Natural killer cell (primary cell): ENCODE measurements at places on chromosomes 6 and 20.

DNA sequence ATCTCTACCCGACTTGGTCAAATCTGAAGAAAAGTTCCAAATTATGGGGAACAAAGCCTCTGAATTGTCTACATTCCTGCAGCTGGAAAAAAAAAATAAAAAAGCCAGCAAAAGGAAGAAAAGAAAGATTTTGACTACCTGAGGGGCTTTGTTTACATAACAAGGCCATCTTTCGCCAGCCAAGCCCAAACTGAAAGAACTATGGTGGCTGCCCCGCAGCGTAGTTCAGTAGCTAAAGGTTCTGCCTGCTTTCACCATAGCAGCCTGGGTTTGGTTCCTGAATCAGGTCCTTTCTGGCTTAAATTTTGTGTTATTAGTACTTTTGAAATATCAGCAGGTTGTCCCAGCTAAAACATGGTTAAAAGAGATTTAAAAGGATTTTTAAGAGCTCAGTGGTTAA is 35.4 kb downstream of the ZNF133 start:
- no peak for DNase-seq
- no peaks in the 10 kb centered on the region for H3K27me3 ChIP-seq
- H3K36me3 ChIP-seq, result no peaks in the 10 kb centered on the region
- no peaks in the 10 kb centered on the region for H3K4me1 ChIP-seq
- H3K27ac ChIP-seq, result no peak overlapping the region

DNA sequence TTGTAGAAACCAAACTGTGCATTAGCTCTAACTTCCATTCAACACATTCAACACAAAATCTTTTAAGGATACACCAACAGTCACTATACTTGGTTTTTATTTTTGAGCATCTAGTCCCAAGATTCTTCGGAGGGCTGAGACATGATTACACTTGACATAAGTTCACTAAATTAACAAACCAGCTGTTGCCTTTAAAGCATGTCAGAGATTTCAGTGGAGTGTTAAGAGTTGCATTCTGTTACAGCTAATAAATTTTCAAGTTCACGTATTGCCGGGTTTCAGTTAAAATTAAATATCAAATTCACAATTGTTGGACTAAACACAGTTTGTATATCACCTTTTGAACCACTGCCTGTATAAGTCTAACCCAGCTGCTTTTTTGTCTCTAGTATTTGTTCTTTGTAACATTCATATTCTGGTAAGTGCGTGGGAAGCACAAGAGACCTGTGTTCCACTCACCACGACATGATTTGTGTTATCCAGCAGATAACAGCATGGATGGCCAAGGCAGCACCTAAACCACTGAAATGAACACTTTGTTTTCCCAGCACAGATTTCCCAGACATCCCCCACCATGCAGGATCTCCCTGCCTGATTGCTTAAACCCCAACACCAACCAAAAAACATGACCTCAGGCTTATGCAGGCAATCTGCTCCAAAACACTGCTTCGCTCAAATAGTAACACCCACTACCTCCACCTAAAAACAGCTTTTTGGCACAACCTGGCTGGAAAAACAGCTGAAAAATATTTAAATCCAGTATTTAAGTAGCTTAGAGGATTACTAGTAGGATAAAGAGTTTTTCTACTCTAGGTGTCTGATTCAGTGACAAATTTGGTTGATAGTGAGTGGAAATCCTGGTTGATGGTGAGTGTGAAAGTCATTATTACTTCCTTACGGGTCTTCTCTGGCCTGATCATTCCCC is 286.5 kb upstream of the NT5E start:
- no peak overlapping the region for H3K27ac ChIP-seq
- H3K27me3 ChIP-seq, result no peaks in the 10 kb centered on the region
- H3K4me3 ChIP-seq, result no peak overlapping the region
- no peaks in the 10 kb centered on the region for H3K4me1 ChIP-seq
- DNase-seq, result no peak
- H3K36me3 ChIP-seq, result no peaks in the 10 kb centered on the region

DNA sequence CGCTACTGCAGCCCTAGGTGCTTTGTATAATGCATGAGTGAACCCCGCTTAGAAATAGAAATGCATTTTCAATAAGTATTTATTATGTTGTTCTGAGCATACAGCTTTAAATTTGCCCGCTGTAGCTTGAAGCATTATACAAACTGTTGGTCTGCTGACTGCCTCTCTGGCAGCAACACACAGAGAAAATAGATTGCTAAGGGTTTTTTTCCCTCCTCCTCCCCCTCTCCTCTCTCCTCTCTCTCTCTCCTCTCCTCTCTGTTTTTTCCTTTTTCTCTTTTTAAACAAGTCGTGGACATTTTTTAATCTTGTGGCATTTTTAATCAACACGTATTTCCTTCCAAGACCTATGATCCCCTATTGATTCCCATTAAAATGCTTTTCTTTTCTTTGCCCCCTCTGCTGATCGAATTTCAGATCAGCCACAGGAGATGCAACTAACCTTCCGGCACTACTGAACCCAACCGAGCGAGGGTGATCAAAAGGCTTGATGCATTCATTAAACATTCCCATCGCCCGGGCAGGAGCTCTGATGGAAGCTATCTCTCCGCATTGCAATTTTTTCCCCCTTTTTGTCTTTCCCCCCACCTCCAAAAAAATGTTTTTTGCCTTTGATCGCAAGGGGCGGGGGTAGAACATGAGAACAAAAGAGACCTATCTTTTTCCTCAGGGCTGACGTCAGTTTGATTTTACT is 90.7 kb upstream of the ARID1B start:
- H3K27ac ChIP-seq, result peak overlapping the region; percentile 96
- H3K27me3 ChIP-seq, result no peaks in the 10 kb centered on the region
- no peaks in the 10 kb centered on the region for H3K36me3 ChIP-seq
- DNase-seq, result peak; percentile 73
- H3K4me3 ChIP-seq, result peak overlapping the region; percentile 95

- DNase-seq, result no peak
- no peaks in the 10 kb centered on the region for H3K36me3 ChIP-seq
- no peak overlapping the region for H3K4me3 ChIP-seq
These were observed 51.2 kb upstream of the PRND start for GRCh38 chr20:4670469-4670868.

GRCh38 chr20:56974499-56975250 is 291.8 kb downstream of the BMP7 start:
- H3K36me3 ChIP-seq, result no peaks in the 10 kb centered on the region
- DNase-seq, result peak; percentile 23
- no peak overlapping the region for H3K4me3 ChIP-seq
- H3K27me3 ChIP-seq, result peaks cover 3% of the 10 kb centered on the region
- H3K27ac ChIP-seq, result no peak overlapping the region

DNA sequence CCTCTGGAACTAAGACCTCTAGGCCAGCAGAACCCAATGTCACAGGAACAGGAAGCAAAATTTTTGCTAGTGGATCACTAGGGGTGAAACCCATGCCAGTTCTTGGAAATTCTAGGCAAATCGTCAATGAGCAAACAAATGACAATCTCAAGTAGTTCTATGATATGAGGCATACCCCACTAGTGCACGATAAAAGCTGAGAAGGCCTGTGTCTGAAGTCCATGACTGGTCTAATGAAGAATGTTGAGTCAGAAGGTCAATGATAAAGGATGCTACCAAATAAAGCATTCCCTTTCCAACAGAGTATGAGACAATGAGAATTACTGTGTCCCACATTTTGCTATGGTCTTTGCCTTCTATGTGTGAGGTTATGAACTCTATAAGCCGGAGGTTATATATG is 149.4 kb upstream of the NOX3 start:
- H3K4me1 ChIP-seq, result no peaks in the 10 kb centered on the region
- no peak overlapping the region for H3K4me3 ChIP-seq
- H3K36me3 ChIP-seq, result no peaks in the 10 kb centered on the region
- H3K27me3 ChIP-seq, result no peaks in the 10 kb centered on the region
- no peak overlapping the region for H3K27ac ChIP-seq

- H3K27ac ChIP-seq, result no peak overlapping the region
- H3K36me3 ChIP-seq, result no peaks in the 10 kb centered on the region
- H3K4me1 ChIP-seq, result no peaks in the 10 kb centered on the region
These were observed 16.7 kb upstream of the ENTPD6 start for GRCh38 chr20:25178563-25179438.

- DNase-seq, result no peak
- H3K27ac ChIP-seq, result no peak overlapping the region
- H3K27me3 ChIP-seq, result no peaks in the 10 kb centered on the region
- H3K4me3 ChIP-seq, result no peak overlapping the region
- H3K4me1 ChIP-seq, result peaks cover 3% of the 10 kb centered on the region
These were observed 654.4 kb upstream of the SLC35B3 start for GRCh38 chr6:9089724-9090123.

- H3K27ac ChIP-seq, result no peak overlapping the region
- no peaks in the 10 kb centered on the region for H3K36me3 ChIP-seq
- no peaks in the 10 kb centered on the region for H3K4me1 ChIP-seq
These were observed 290.4 kb downstream of the GRIK2 start for GRCh38 chr6:101683884-101684283.

DNA sequence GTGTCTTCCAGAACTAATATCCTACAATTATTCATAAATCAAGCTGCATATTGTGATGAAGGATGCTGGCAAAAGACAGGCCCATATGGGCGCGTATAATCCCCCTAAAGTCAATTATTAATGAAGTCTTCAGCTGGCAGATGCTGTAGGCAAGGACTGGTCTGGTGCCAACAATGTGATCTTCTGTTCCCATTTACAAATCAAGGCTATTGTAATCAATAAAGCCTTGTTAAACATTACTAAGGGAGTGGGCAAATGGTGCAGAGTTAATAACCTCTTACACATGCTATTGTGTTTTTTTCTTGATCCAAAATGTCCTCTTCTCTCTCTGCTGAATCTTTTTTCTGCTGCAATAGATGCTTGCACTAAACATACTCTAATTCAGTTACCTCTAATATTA is 119.0 kb downstream of the ALDH8A1 start:
- H3K4me1 ChIP-seq, result no peaks in the 10 kb centered on the region
- no peaks in the 10 kb centered on the region for H3K36me3 ChIP-seq
- no peak for DNase-seq
- H3K4me3 ChIP-seq, result no peak overlapping the region
- no peaks in the 10 kb centered on the region for H3K27me3 ChIP-seq

DNA sequence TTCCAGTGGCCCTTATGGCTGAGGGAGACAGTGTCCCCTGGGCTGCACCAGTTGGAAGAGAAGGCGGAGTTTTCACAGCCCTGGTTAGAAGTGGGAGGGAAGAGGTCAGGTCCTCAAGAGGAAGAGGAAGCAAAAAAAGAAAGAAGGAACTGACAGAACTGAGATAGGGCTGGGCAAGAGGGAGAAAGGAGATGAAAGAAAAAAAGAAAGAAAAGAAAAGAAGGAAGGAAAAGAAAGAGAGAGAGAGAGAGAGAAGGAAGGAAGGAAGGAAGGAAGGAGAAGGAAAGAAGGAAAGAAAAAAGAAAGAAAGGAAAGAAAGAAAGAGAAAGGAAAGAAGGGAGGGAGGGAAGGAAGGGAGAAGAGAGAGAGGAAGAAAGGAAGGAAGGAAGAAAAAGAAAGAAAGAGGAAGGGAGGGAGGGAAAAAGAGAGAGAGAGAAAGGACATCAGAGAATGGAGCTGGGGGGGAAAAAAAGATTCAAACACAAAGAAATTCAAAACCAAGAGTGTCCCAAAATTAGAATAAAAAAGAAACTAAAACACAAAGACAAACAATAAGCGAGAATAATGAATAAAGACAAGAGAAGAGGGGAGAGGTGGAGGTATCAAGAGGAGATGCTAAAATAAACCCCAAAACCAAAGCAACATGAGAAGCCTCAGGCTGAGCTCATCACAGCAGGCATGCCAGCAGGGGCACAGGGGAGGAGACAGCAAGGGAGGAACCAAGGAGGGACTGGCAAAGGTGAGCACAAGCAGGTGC is 5.3 kb upstream of the FUCA2 start:
- DNase-seq, result no peak
- H3K27ac ChIP-seq, result no peak overlapping the region
- H3K27me3 ChIP-seq, result no peaks in the 10 kb centered on the region
- H3K36me3 ChIP-seq, result no peaks in the 10 kb centered on the region
- H3K4me3 ChIP-seq, result no peak overlapping the region
- peaks cover 2% of the 10 kb centered on the region for H3K4me1 ChIP-seq

GRCh38 chr6:130514712-130515111 is 148.9 kb downstream of the TMEM200A start:
- peaks cover 3% of the 10 kb centered on the region for H3K4me1 ChIP-seq
- H3K36me3 ChIP-seq, result no peaks in the 10 kb centered on the region
- H3K27me3 ChIP-seq, result no peaks in the 10 kb centered on the region
- no peak overlapping the region for H3K4me3 ChIP-seq
- H3K27ac ChIP-seq, result no peak overlapping the region

DNA sequence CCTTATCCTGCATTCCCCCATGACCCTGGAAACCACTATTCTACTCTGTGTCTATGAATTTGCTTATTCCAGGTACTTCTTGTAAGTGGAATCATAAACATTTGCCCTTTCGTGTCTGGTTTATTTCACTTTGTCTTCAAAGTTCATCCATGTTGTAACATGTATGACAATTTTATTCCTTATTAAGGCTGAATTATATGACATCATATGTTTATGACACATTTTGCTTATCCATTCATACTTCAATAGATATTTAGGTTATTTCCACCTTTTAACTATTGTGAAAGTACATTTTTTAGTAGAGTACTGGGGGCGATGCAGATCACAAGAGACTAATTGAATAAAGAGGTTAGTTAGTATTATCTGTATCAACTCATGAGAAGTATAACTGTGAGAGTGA is 591.6 kb downstream of the UTRN start:
- H3K4me3 ChIP-seq, result no peak overlapping the region
- H3K36me3 ChIP-seq, result no peaks in the 10 kb centered on the region

GRCh38 chr6:20998748-20999448 is 464.6 kb downstream of the CDKAL1 start:
- H3K4me1 ChIP-seq, result no peaks in the 10 kb centered on the region
- H3K27ac ChIP-seq, result no peak overlapping the region
- no peak for DNase-seq
- H3K4me3 ChIP-seq, result no peak overlapping the region
- no peaks in the 10 kb centered on the region for H3K27me3 ChIP-seq

DNA sequence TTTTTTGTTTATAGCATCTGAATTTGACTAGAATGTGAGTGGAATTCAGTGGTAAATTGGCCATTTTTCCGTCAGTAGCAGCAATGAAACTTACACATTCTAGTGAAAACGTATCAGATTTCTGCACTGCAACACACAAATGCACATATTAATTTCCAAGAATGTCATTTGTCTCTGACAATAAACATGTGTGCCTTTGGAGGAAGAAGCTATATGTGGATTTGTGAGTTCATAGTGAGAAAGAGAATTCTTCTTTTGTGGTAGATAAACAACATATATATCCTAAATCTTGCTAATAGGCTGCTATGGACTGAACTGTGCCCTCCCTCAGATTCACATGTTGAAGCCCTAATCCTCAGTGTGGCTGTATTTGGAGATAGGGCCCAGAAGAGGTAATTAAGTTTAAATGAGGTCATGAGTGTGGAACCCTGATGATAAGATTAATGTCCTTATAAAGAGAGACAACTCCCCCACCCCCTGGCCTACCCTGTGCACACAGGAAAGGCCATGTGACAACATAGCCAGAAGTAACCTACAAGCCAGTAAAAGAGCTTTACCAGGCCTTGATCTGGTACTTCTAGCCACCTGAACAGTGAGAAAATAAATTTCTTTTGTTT is 200.2 kb upstream of the EYA4 start:
- no peaks in the 10 kb centered on the region for H3K4me1 ChIP-seq
- no peak for DNase-seq
- no peaks in the 10 kb centered on the region for H3K27me3 ChIP-seq
- H3K36me3 ChIP-seq, result no peaks in the 10 kb centered on the region
- no peak overlapping the region for H3K4me3 ChIP-seq
